T-cell (primary cell): ENCODE measurements at places on chromosomes 1 and 21.

DNA sequence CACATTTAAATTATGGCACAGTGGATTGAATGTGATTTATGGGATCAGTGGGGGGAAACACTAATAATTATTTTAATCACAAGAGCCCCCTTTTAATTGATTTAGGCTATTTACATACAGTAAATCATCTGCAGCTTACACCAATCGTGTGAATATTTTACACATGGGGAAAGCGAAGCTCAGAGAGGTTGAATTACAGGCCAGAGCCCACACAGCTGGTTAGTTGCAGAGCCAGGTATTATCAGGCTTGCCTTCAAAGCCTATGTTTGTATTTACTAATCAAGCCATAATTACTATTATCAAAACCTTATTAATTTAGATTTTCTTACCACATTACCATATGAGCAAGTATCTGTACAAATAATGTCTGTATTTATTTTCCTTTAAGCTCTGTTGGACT is 749 bp downstream of the SDCCAG8 start:
- DNase-seq = no peak

DNA sequence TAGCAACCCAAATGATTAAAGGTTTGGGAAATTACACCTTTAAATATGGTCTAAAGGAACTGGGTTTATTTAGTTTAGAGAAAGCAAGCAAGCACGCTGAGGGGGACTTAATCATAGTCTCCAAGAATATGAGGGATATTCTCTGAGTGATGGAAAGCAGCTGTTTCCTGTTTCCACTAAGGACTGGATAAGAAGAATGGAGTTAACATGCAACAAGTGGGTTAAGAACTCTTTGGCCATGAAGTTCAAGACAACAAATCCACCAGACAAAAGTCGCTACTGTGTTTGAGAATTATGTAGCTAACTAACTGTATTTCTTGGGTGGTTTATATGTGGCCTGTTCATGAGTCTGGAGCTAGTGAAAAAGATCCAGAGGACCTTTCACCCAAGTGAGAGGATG is 85.7 kb downstream of the TGFB2 start:
- no peak for DNase-seq

- no peak for DNase-seq
Measured at GRCh38 chr1:4656533-4657140, 2.2 kb downstream of the AJAP1 start.

GRCh38 chr1:18949686-18950400 is 6.6 kb downstream of the IFFO2 start:
- DNase-seq = no peak

GRCh38 chr1:58108783-58109182 is 437.7 kb downstream of the OMA1 start:
- DNase-seq = no peak

DNA sequence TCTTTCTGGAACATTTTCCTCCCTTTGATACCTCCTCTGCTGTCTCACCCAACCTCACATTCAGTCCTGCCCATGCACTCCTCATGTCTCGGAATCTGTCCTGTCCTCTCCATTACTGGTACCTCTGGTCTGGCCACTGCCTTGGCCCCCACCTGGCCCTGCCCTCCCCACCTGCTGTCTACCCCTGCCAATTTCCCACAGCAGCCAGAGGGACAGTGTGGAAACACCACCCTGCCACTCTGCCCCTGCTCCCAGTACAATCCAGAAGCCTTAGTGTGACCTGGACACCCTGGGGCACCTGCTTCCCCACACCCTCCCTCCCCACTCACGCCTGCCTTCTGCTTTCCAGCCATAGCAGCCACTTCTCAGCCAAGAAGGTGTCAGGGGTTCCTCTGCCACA is 534.4 kb downstream of the MATN1 start:
- no peak for DNase-seq

DNA sequence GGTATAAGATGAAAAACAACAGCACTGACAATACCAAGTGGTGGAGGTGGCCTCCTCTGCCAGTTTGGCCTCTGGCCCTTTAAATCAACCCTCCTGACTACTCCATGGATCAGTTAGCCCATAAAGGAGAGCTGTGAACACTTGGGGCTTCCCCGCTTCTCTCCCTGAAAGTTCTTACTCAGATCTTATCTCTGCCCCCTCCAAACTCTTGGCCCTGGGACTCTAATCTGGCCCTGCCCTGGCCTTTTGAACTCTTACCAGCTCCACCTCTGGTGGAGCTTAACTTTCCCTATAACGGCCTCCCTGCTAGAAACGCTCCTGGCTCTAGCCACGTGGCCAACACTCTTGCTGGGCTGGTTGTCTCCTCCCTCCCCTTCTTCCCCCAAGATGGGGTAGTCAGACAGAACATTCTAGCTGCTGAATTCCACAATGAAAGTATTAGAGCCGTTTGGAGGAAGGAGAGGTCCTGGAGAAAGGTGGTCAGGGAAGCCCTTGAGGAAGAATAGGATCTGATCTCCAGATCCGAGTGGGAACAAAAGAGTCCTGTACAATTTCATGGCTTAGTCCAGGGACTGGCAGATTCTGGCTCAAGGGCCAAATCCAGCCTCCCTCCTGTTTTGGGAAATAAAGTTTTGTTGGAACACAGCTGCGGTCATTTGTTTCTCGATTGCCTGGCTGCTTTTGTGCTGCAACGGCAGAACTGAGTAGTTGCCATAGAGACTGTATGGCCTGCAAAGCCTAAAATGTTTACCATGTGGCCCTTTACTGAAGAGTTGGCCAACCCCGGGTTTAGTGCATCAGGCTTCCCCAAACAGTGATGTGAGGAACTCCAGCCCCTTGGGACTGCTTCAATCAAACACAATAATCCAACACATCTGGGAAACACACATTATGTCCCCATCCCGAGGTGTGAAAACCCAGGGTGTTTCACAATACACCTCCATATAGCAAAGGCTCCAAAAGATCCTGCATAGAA is 9.5 kb upstream of the PIGR start:
- no peak for DNase-seq

- DNase-seq = no peak
Measured at GRCh38 chr1:232995189-232995588, 44.8 kb downstream of the NTPCR start.

- no peak for DNase-seq
Measured at GRCh38 chr1:61372944-61373343, 290.6 kb downstream of the NFIA start.

GRCh38 chr1:205356440-205357139 is at the start of gene KLHDC8A:
TSS of gene KLHDC8A (minus strand) at chr1:205356922. CDS start at chr1:205343604, 13,318 bp downstream.
- DNase-seq = no peak

DNA sequence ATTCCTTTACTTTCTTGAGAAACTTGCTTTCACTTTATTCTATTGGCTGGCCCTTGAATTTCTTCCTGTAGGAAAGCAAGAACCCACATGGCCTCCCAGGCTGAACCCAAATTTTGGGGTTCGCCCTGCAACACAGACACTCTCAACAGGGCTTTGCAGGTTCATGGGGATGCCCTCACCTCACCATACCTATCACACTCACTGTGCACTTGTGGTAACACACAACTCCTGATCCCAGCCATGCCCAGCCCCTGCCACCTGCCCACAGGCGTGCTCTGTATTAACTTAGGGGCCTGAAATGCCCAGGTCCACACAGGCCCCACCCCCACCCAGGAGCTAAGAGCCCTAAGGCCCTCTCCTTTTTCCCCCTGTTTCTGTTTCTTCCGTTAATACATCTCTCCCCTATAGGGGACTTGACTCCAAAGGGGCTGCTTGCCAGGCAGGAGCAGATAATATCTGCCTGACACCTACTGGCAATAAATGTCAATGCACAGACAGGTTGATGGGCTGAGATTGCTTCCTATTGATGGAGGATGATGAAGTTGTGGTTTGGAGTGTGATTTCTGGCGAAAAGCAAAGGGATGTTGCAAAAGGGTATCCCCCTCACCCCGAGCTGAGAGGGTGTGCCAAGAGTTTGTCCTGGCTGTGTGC is 171.5 kb downstream of the AJAP1 start:
- DNase-seq = no peak

DNA sequence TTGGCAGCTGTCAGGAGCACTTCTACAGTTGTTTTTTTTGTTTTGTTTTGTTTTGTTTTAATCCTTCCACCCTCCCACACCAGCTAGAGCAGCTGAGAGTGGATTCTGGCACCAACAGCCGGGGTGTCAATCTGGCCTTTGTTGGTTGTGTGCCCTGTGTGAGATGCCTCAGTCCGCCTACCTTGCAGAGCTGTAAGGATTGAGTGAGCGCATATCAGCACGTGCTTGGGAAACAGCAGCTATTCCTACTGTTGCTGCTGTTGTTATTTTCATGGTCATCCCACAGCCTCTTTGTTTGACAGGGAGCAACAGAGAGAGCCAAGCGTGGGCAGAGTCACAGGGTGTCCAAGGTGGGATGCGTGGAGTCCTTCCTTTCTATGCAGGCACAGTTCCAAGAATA is 50.4 kb downstream of the PGBD5 start:
- no peak for DNase-seq

DNA sequence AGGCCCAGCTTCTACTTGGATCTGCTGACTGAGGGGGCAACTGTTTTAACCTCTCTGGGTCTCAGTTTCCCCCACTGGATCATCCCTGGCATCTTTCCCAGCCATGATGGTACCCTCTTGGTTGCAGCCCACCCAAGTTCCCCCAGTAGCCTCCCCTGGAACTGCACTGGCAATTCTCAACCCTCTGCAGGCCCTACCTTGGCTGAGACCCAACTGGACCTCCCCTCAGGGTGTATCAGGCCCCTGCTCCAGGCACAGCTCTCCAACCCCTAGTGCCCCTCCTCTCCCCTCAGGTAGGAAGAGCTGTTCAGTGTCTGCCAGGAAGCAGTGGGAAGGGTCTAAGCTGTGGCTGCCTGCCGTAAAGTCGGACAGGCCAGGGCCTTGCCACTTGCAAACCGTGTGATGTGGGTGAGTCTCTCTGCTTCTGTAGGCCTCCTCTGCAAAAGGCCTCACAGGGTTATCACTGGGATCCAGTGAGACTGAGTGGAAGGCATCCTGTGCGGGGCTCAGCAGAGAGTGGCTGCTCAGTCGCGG is 32.1 kb downstream of the RHBG start:
- DNase-seq = no peak

GRCh38 chr1:71583756-71584155 is 502.9 kb upstream of the ZRANB2 start:
- no peak for DNase-seq

DNA sequence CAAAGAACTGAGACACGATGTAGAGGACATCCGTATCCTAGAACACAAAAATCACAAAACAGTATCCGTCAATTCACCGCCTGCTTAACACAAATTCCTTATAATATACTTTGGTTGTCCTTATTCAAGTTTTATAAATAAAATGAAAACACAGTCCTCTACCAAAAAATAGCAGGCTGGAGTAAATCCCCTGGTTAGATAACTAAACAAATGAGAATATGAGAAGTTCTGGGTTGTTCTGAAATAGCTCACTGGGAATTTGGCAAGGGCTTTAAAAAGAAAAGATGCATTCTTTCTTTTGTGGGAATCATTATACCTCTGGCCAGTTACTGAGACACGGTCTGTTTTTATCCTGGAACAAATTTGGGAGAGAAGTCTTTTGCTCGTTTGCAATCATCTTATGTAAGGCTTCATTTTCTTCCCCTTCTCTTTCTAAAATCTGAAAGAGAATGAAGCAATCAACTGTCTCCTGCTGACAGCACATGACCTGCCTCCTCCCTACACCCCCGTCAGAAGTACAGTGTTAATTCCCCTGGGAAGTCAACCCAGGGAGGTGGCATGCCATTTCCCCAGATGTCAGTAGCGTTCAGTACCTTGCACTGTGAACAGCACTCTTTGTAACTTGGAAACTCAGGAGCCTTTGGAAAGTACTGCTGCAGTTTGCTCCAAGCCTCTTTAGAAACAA is 37.1 kb upstream of the RAP1GAP start:
- no peak for DNase-seq

DNA sequence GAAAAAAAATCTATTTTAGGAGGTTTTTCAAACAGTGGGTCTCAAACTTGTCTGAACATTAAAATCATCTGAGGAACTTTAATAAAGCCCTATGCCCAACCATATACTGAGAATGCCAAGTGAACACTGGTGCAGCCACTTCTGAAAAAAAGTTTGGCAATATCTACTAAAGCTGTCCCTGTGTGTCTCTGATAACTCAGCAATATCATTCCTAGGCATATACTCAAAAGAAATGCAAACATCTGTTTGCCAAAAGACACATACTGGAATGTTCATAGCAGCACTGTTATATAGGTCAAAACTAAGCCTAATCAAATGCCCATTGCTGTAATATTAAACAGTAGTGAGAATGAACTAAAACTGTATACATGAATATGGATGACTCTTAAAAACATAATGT is 74.2 kb upstream of the RGS4 start:
- DNase-seq = no peak

- DNase-seq = no peak
Measured at GRCh38 chr1:230191855-230192254, 124.8 kb downstream of the GALNT2 start.

- no peak for DNase-seq
Measured at GRCh38 chr1:175922254-175922881, 179.0 kb upstream of the TNR start.

- no peak for DNase-seq
Measured at GRCh38 chr1:169989246-169989645, 85.2 kb downstream of the KIFAP3 start.

- DNase-seq = peak; percentile 30
Measured at GRCh38 chr1:111476761-111477309, 3.1 kb downstream of the C1orf162 start.

DNA sequence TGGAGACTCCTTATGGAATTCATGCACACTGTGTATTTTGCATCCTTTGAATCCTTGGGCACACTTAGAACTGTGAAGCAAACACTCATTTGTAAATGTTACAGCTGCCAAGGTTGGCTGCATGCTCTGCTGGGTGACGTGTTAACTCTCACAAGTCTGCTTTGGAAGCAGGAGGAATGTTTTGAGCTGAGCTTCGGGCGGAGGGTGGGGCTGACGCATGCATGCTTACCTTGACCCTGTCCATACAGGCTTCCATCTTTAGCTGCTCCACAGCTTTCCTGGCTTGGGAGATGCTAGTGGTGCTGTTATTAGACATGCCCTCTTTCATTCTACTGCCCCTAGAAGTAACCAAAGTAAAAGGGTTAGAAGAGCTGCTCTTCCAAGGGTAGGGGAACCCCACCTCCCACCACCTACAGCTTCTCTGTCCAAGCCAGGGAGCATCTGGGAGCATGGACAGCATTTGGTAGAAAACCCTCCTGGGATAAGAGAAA is 66.0 kb downstream of the GNG4 start:
- no peak for DNase-seq

GRCh38 chr1:71222668-71223067 is 141.8 kb upstream of the ZRANB2 start:
- DNase-seq = no peak

GRCh38 chr21:16534408-16535101 is 804.8 kb downstream of the USP25 start:
- DNase-seq = no peak

DNA sequence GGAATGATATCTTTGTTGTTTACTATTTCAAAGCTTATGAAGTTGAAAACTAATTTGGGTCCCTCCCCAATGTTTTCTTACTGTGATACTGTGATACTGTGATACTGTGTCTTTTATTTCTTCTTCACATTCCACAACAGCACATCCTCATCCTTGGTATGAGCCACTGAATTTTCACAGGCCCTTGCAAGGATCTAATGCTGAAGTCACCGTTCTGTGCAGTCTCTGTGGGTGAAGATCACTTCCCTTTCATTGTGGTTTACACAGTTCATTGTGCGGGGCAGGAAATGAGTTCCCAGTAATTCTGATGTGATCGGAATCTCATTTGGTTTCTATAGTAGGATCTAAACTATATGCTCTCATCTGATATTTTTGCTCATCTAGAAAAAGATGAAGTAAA is 32.1 kb upstream of the PAXBP1 start:
- no peak for DNase-seq

- DNase-seq = no peak
Measured at GRCh38 chr1:167132301-167133010, 38.6 kb downstream of the STYXL2 start.
